Calu3 (cell line): ENCODE measurements at places on chromosomes 7 and 10.

DNA sequence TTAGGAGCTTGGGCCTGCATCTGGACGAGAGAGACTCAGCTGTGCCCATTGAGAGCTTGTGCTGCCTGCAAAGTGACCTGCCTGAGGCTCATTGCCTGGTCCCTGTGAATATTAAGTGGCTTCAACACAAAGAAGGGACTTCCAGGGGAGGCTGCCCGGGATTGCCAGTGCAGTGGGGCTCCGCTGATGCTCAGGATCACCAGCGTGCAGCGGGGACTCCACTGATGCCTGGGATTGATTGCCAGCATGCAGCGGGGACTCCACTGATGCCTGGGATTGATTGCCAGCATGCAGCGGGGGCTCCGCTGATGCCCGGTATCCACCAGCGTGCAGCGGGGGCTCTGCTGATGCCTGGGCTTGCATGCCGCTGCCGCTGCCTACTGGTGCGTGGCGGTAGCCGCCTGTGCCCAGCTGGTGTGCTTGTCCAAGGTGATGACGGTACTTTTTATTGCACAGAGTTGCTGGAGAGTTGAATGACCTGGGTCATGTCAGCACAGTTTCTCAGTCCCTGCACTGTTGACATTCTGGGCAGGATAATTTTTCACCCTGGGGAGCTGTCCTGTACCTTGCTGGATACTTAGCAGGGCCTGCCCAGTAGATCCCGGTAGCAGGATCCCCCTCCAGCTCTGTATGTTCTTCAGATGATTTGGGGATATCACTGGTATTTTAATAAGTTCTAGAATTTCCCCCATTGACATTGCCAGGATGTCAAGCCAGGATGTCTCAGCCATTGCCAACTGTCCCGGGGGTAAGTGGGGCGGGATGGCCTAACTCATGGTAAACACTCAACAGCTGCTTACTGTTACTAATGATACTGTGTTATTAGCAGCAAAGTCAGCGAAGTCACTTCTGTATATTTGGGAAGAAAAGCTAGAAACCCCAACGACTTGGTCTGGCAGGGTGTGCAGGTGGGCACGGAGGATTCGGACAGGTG, 13.0 kb downstream of the DOCK1 start:
- DNase-seq, result no peak

GRCh38 chr10:14371581-14371980, 40.9 kb upstream of the FRMD4A start:
- DNase-seq, result no peak

DNA sequence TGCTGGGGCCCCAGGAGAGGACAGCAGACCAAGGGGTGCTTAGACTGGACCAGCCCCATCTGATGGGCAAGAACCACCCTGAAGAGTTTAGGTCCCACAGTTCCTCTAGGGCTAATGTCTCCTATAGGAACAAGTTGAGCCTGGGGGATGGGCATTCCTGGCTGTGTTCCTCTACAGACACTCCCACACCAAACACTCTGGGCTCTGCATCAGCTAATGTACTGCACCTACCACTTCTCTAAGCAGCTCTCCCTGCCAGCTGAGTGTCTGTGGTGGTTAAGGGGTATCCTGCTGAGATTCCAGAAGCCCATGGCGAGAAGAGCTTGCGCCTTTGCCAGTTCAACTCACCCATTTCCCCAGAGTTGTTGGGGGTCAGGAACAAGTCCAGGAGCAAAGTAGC, 284.1 kb upstream of the CSTF2T start:
- DNase-seq, result no peak

DNA sequence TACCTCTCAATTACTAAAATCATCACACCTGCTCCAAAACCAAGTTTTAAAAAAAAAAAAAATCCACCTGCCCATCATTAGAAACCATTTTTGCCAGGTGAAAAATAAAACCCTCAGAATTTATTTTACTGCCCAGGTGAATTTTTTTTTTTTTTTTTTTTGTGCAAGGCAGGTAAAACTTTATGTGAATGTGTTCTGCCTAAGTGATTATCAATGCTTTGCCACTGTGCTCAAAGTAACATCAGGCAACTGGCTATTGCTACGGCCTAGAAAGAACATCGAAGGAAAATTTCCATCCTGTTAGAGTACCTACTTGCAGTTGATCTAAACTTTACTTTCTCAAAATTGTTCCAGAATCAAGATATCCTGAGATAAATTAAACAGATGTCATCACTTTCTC, 512.1 kb downstream of the PARD3 start:
- no peak for DNase-seq
